ENCODE measurements at places on chromosomes 6 and 20.
A peak's percentile ranks its signal among the peaks of the same experiment; 100 is the strongest.

- DNase-seq = no peak
These were observed 7.8 kb upstream of the TSBP1 start for GRCh38 chr6:32379545-32379944.

- no peak for DNase-seq
These were observed 10.7 kb downstream of the TXNDC5 start for GRCh38 chr6:7899889-7900213.

- no peak for DNase-seq
These were observed 66.7 kb upstream of the ARID1B start for GRCh38 chr6:156710479-156710878.

GRCh38 chr20:46002008-46002407 is 6.7 kb upstream of the MMP9 start:
- DNase-seq = no peak

DNA sequence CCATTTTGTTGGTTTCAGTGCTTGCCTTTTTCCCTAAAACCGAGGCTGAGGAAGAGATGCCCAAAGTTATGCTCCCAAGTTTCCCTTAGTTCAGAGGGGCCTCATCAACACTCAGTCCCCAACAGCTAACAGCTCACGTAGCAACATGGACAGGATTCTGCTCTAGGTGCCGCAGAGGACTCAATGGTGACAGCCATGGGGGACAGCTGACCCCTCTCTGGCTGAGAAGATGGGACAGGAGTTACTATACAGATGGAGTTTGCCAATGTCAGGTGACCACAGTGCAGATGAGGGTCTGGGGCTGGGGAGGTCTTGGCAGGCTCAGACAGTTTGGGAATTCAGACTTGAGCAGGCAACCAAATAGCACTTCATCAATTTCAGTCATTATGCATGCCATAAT is 67.3 kb downstream of the NPEPL1 start:
- no peak for DNase-seq

GRCh38 chr20:42441196-42441863 is 748.4 kb downstream of the PTPRT start:
- DNase-seq = no peak

DNA sequence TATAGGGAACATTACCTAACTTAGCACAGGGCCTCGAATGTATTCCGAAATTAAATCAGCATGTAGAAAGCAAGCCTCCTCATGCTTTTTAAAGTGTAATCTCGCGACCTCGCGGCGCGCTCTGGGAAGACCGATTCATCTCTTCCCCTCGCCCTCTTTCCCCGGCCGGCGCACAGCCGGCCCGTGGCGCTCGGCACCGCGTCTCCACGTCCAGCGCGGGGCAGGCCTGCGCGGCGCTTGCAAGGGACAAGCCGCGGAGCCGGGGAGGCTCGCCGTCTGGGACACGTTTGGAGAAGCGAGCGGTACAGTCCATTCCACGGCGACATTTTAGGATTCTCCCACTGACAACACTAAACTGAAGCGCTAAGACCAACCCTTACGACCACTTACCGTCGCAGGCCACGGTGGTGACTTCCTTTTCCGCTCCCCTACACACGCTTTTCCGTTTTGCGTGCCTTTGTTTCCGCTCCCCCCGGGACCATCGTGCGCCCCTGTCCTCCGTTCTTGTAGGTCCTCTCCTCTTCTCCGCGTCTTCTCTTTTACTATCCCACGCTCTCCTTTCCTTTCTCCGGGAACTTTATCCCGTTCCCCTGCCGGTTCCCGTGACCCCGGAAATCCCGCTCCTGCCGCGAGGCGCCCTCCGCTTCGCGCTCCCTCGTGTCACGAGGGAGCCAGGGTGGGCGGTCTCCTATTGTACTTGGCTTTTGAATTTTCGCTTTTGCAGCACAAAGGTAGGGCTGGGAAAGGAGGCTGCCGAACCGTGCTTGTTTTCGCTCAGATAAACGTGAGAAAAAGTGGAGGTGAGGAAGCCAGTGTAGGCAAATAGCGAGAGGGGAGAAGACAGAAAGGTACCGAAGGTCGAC is at the start of gene ECHDC1:
TSS of gene ECHDC1 (minus strand) at position 664 of the 863 bp plus-strand sequence. CDS start 12,581 bp downstream, outside the sequence.
- peak; percentile 60 for DNase-seq

- DNase-seq = no peak
These were observed 358.4 kb downstream of the BTBD3 start for GRCh38 chr20:12276011-12276673.

GRCh38 chr20:51305316-51306052 is 237.0 kb downstream of the NFATC2 start:
- DNase-seq = no peak
